Hematopoietic multipotent progenitor cell treated with erythropoietin and hydrocortisone succinate and interleukin-3 and kit ligand, for 17 days (in vitro differentiated cells): ENCODE measurements at places on chromosomes 5 and 9.

DNA sequence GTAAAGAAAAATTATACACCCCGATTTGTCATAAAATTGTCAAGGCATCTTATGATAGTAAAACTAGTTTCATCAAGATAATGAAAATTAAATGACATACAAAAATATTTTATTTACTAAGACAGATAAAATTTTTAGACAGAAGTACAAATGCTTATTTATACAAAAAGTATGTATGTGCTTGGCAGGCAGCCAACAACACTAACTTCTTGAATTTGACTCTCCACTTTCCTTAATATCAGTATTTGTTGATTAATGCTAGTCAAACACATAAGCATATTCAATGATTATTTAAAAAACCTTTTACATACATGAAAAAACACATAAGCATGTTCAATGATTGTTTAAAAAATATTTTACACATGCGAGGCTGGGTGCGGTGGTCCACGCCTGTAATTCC is 1079.9 kb upstream of the CDH6 start:
- no peak for DNase-seq

- no peak for DNase-seq
These were observed 4.3 kb upstream of the SLC6A18 start for GRCh38 chr5:1220831-1221230.

DNA sequence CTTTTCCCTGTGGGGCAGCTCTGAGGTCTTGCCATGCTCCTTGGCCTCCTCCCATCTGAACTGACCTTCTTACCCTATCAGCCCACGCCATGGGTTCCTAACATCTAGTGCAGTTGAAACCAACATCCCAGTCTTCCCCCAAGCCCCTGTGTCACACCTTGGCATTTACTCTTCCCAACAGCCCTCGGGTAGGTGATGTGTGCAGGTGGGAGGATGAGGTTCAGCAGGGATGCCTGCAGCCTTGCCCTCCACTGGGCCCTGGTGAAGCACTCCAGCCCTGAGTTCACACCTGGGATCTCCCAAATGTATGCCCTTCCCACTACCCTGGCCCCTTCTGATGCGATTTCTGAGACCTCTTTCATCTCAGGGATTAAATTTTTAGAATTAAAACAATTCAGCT is 15.5 kb downstream of the IRX2 start:
- DNase-seq, result no peak

GRCh38 chr9:32344551-32345182 is 39.8 kb upstream of the ACO1 start:
- no peak for DNase-seq

- no peak for DNase-seq
These were observed 308.2 kb upstream of the PRR16 start for GRCh38 chr5:120155873-120156272.

DNA sequence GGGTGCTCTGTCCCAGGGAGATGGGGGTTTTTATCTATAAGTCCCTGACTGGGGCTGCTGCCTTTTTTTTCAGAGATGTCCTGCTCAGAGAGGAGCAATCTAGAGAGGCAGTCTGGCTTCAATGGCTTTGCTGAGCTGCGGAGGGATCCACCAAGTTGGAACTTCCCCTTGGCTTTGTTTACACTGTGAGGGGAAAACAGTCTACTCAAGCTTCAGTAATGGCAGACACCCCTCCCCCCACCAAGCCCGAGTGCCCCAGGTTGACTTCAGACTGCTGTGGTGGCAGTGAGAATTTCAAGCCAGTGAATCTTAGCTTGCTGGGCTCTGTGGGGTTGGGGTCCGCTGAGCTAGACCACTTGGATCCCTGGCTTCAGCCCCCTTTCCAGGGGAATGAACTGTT is 375.8 kb downstream of the RAB3C start:
- no peak for DNase-seq

GRCh38 chr5:65070026-65070425 is 301.3 kb downstream of the CWC27 start:
- no peak for DNase-seq

DNA sequence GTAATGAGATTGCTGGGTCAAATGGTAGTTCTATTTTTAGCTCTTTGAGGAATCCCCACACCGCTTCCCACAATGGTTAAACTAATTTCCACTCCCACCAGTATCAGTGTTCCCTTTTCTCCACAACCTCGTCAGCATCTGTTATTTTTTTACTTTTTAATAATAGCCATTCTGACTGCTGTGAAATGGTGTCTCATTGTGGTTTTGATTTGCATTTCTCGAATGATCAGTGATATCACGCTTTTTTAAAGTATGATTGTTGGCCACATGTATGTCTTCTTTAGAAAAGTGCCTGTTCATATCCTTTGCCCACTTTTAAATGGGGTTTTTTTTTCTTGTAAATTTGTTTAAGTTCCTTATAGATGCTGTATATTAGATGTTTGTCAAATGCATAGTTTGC is 73.5 kb downstream of the MTAP start:
- no peak for DNase-seq

GRCh38 chr5:27124590-27124989 is 86.2 kb upstream of the CDH9 start:
- DNase-seq, result no peak

DNA sequence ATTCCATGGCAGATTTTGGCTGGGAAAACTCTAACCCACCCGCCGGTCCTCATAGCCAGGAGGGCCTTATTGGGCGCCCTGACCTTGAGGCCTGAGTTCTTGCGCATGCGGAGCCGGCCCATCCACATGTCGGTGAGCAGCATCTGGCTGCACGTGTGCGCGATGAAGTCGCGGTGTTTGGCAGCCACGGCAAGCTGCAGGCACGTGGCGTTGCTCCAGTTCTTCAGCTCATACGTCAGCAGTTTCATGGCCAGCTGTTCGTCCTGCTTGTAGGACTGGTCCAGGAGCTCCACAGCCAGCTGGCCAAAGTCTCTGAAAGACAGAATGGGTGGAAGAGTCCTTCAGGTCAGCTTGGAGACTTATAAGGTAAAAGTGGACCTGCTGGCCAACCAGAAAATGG is 204.3 kb upstream of the KLF9 start:
- no peak for DNase-seq

DNA sequence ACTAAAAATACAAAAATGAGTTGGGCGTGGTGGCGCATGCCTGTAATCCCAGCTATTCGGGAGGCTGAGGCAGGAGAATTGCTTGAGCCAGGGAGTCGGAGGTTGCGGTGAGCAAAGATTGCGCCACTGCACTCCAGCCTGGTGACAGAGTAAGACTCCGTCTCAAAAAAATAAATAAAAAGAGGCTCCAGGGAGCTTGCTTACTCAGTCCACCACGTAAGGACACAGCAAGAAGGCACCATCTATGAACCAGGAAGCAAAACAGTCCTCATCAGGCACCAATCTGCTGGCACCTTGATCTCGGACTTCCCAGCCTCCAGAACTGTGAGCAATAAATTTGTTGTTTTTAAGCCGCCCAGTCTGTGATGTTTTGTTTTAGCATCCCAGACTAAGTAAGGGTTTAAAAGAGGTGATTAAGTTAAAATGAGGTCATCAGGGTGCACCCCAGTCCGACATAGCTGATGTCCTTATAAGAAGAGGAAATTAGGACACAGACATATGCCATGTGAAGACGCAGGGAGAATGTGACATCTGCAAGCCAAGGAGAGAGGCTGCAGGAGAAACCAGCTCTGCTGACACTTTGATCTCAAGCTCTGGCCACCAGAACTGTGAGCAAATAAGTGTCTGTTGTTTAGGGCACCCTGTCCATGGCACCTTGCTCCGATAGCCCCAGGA is 45.9 kb downstream of the C9orf50 start:
- DNase-seq, result no peak

GRCh38 chr9:9730174-9730573 is 882.6 kb downstream of the PTPRD start:
- DNase-seq, result no peak

GRCh38 chr5:110918683-110919082 is 152.8 kb upstream of the TSLP start:
- no peak for DNase-seq

- no peak for DNase-seq
These were observed 6.6 kb downstream of the ARL10 start for GRCh38 chr5:176371621-176372539.

- no peak for DNase-seq
These were observed 62.5 kb downstream of the GIN1 start for GRCh38 chr5:103057208-103058130.

- no peak for DNase-seq
These were observed 14.6 kb downstream of the ANKS6 start for GRCh38 chr9:98781588-98782383.

GRCh38 chr9:21031808-21032183 is 356 bp upstream of the HACD4 start:
- no peak for DNase-seq

GRCh38 chr5:141598391-141599345 is 20.1 kb downstream of the DIAPH1 start:
- DNase-seq, result no peak

GRCh38 chr9:127047971-127048370 is 74.5 kb downstream of the ANGPTL2 start:
- DNase-seq, result no peak

GRCh38 chr9:114259798-114260523 is 62.9 kb upstream of the ORM1 start:
- DNase-seq, result no peak

DNA sequence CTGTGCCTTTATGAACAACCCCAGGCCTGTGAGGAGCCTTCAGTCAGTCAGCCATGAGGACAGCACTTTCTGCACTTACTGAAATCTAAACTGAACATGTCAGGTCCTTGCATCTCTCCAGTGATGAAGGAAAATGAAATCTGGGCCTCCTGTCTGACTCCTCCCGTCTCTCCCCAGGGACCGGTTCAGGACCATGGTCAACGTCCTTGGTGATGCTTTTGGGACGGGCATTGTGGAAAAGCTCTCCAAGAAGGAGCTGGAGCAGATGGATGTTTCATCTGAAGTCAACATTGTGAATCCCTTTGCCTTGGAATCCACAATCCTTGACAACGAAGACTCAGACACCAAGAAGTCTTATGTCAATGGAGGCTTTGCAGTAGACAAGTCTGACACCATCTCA is 77.0 kb upstream of the PLPP6 start:
- DNase-seq, result no peak

DNA sequence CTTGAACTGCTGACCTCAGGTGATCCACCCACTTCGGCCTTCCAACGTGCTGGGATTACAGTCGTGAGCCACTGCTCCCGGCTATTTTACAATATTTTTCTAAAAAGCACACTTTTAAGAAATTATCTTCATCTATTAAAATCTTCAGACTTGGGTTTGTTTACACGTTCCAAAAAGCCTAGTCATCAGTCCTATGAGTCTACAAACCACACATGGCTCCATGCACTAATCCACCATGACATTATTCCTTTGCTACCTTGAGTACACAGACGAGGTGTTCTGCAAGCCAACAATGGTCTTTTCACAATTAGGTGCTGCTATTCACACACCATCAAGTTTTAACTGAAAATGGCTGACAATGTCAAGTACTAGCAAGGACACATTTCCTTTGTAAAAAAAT is 41.0 kb downstream of the TRPM6 start:
- DNase-seq, result no peak

GRCh38 chr9:34994900-34995669 is 5.5 kb downstream of the DNAJB5 start:
- no peak for DNase-seq

DNA sequence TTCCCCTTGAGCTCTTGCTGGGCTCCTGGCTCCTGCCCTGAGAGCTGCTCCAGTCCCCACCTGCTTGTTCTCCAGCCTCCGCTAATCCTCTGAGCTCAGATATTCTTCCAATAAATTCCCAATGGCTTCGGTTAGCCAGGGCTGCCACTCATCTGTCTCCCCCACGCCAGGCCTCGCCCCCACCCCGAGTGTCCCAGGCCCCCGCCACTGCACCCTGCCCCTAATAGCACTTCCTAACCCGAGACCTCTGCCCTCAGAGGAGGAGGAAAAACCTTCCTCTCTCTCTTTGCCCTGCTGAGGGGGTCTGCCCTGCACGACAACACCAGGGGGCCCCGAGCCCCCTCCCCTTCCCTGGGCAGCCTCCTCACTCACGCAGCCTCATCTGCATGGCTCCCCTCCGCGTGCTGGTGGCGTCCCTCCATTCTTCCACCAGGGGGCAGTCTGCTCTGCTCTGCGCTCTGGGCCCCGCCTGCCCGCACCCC is 5.4 kb upstream of the LCN15 start:
- DNase-seq, result no peak

DNA sequence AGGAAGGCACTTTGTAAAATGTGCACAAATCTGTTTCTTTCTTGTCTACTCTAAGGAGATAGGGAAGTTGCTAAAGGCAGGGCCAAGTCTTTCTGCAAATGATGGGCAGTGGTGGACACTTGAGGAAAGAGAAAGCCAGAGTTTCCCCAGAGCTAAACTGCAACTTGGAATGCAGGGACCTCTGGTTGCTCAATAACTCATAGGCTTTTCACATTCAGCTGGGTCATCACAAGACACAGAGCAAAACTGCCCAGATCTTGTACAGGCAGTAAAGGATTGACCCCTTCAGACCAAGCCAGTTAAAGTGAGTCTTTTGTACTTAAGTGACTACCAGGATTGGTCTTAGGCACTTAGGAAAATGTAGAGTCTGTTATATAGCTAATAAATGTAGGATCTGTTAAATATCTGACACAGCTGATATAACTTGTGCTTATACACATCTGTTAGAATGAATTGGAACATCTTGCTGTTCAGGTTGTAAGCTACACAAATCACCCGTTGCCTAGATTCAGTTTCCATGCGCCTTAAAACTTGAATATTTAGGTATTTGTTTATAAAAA is 13.5 kb upstream of the AGXT2 start:
- no peak for DNase-seq

DNA sequence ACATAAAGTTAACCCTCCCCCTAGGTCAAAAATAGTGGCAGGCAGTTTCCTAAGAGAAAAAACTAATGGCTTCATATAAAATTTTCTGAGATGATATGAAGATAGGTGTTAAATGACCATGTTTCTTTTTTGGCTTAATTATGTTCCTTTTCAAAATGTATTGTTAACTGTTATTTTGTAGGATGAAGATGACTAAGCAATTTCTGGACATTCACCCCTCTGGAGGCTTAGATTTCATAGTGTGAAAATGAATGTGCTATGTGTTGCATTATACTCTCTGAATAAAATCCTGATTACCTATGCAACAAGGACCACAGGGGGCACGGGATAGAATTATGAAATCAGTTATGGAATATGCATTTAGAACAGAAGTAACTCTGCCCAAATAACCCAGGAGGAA is 233.5 kb downstream of the MRPS30 start:
- DNase-seq, result no peak

DNA sequence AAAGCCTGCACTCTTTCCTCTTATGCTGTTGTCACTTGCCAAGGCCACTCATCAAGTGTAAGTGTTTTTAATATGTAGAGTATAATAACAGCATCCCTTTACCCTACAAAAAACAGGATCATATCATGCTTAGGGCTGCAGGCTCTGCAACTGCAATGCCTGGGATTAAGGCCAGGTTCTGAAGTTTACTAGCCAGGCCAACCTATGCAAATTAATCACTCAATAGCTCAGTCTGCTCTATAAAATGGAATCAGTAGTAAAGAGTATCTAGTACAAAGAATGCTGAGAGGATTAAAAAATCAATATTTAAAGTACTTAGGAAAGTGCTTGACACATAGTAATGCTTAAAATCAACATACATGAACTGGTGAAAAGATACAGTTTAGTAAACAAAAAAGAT is 253.3 kb downstream of the EDIL3 start:
- no peak for DNase-seq
